ENCODE measurements at places on chromosomes 4 and X. TPM values are rescaled to one million over a fixed set of nuclear protein-coding genes. Genes with fewer than 3 reads are reported as not detected.

DNA sequence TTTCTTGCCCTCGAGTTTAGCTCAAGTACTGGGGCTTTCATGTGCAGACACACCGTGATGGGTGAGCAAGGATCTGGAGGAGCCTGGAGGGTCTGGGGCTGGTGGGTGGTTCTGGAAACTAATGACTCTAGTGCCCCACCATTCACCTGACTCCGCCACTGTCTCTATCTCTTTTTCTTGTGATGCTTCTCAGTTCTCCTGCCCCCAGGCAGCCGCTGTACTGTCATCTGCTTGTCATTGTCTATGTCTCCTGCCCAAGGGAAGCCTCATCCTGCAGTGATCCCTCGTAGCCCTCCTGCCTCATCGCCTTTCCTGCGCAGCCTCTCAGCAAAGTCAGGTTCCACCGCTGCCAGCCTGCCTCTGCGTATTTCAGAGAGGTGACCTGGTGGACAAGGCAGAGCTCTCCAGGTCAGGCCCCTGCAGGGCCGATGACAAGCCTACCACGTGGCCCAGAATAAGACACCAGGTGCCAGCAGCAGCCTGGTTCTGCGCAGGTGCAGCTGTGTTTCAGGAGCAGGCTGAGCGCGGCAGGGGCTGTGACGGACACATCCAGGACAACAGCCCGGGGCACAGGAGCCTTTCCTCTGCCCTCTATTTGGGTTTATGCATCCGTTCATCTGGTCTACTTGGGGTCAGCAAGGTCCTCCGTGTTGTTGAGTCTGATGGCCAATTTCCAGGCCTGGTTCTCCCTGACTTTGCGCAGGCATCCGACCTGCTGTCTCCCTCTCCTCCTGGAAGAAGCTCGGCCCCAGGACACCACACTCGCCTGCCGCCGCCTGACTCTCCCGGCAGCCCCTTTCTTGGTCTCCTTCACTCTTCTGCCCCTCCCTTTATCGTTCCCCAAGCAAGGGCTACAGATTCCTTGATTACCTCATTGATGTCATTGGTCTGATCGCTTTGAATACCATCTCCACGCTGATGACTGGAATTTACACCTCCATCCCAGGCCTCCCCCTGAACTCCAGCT lies 30.9 kb upstream of the CDKN2AIP start:
- DNase-seq, result no peak
- H3K4me3 ChIP-seq, result no peak overlapping the region
- H3K36me3 ChIP-seq, result no peaks in the 10 kb centered on the region
- H3K27ac ChIP-seq, result no peak overlapping the region

DNA sequence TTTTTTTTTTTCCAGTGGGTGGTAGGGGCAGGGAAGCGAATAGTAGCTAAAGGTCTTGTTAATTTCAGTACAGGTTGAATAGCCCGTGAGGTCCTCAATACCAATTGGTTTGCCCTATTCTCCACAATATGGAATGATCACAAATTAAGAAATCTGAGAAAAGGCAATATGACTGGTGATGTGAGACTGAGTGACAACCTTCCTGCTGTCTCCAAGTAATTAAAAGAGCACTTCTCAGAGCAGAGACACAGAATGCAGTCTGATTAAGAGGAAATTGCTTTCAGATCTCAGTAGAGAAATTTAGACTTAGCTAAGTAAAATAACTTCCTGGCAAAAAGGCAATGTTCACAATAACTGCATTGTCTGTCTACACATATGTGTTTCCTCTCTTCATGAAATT lies 23.0 kb downstream of the GPR174 start:
- peak overlapping the region; percentile 26 for H3K4me3 ChIP-seq
- DNase-seq, result no peak
- H3K36me3 ChIP-seq, result peaks cover 38% of the 10 kb centered on the region
- H3K27ac ChIP-seq, result peak overlapping the region; percentile 91
- H3K27me3 ChIP-seq, result no peaks in the 10 kb centered on the region

The GRIA3 gene
- total RNA-seq, result not detected

DNA sequence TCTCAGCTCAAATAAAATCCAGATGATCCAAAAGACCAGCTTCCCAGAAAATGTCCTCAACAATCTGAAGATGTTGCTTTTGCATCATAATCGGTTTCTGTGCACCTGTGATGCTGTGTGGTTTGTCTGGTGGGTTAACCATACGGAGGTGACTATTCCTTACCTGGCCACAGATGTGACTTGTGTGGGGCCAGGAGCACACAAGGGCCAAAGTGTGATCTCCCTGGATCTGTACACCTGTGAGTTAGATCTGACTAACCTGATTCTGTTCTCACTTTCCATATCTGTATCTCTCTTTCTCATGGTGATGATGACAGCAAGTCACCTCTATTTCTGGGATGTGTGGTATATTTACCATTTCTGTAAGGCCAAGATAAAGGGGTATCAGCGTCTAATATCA lies 18.7 kb upstream of the TLR8 start:
- DNase-seq, result no peak
- no peak overlapping the region for H3K4me3 ChIP-seq
- peaks cover 3% of the 10 kb centered on the region for H3K36me3 ChIP-seq
- H3K27ac ChIP-seq, result no peak overlapping the region

The RAB39B gene
- total RNA-seq, result 8.3 TPM

The SPANXB1 gene
- not detected for total RNA-seq

- H3K36me3 ChIP-seq, result no peaks in the 10 kb centered on the region
- H3K4me3 ChIP-seq, result no peak overlapping the region
- DNase-seq, result no peak
Observed at GRCh38 chr4:164536814-164537213, 217.1 kb upstream of the SMIM31 start.

- DNase-seq, result no peak
- no peaks in the 10 kb centered on the region for H3K36me3 ChIP-seq
- H3K27ac ChIP-seq, result no peak overlapping the region
- H3K4me3 ChIP-seq, result no peak overlapping the region
Observed at GRCh38 chrX:123923211-123923610, 38.3 kb upstream of the STAG2 start.

The SSX1 gene
- not detected for total RNA-seq

The ESX1 gene
- total RNA-seq, result 0.11 TPM

DNA sequence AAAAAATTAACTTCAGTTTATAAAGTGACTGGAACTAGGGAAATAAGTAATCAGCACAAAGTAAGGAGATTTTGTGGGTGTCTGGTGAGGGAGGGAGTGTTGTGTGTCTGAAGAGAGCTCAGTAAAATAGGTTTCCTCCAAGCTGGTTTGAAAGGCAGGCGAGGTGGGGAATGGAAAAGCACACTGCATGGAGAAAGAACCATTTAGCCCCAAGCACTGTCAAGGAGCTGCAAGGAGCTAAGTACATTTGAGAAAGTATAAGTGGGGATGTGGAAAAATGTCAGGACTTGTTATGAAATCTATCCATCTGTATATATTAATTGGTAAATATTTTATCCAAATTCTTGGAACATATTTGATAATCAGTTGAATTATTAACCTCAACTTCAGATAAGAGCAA lies 956 bp downstream of the C4orf51 start:
- H3K27me3 ChIP-seq, result peaks cover 10% of the 10 kb centered on the region
- no peaks in the 10 kb centered on the region for H3K36me3 ChIP-seq
- no peak for DNase-seq
- no peak overlapping the region for H3K27ac ChIP-seq
- H3K4me1 ChIP-seq, result no peaks in the 10 kb centered on the region

GRCh38 chr4:122764821-122765215 lies 32.3 kb downstream of the BBS12 start:
- no peak for DNase-seq
- no peaks in the 10 kb centered on the region for H3K36me3 ChIP-seq
- peaks cover 22% of the 10 kb centered on the region for H3K4me1 ChIP-seq

The TBC1D25 gene
- total RNA-seq, result 16.0 TPM

- H3K36me3 ChIP-seq, result peaks cover 54% of the 10 kb centered on the region
- no peaks in the 10 kb centered on the region for H3K27me3 ChIP-seq
- H3K4me3 ChIP-seq, result no peak overlapping the region
- DNase-seq, result no peak
- H3K4me1 ChIP-seq, result no peaks in the 10 kb centered on the region
Observed at GRCh38 chr4:850323-850945, 24.5 kb upstream of the CPLX1 start.

DNA sequence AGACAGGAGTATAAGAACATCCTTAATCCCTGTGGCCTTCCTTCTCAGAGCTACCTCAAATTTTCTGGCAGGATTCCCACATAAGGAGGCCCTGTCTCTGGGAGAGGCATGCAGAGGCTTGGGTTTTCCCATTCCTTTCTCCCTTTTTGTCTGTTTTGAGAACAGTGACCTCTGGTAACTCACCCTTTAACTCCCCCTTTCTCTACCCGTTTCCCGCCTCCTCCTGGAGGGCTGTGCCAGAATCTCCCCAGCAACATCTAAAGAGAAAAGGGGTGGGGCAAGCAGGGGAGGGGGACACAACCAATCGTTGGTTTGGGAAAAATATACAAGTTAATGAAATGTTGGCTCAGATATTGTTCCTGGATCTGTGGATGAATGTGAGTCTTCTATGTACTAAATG lies 303.7 kb upstream of the IRS4 start:
- no peaks in the 10 kb centered on the region for H3K27me3 ChIP-seq
- no peaks in the 10 kb centered on the region for H3K36me3 ChIP-seq
- no peak overlapping the region for H3K27ac ChIP-seq

- no peak overlapping the region for H3K4me3 ChIP-seq
- DNase-seq, result no peak
- no peaks in the 10 kb centered on the region for H3K4me1 ChIP-seq
- no peaks in the 10 kb centered on the region for H3K27me3 ChIP-seq
- no peak overlapping the region for H3K27ac ChIP-seq
Observed at GRCh38 chr4:119659576-119659975, 31.0 kb upstream of the PDE5A start.

DNA sequence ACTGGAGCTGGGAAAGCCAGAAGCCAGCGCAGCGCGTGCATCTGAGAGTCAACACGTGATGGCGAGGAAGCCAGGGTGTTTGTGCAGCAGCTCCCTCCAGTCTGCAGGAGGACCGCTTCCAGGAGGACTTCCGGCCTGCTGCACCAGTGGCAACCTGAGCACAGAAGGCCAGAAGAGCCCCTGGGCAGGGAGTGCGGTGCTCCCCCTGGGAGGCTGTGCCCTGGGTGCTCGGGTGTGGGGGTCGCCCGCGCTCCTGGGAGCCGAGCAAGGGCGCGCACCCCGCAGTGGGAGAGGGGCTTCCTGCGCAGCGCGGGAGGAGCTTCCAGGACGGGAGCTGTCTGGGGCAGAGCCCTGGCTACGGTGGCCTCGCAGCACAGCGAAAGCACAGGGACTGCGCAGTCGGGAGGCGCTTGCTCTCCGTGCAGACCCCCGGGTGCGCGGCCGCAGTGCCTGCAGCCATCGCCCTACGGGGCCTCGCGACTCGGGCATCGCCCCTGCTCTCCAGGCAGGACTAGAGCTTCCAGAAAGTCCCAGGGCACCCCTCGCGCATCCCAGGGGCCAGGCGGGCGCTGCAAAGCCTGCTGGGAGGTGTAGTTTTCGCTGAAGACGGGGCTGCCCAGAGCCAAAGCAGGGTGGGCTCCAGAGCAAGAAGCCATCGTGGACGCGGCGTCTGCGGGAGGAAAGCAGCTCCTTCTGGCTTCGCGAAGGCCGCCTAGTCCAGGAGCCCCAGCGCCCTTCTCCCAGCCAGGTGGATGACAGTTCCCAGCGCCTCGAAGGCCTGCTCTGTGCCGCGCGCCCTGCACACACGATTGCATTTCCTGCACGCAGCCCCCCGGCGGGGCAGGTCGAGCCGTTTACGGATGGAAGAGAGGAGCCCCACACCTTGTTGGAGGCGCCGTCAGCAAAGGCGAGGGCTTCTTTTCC lies 24.1 kb upstream of the WFS1 start:
- no peak overlapping the region for H3K27ac ChIP-seq
- H3K27me3 ChIP-seq, result peaks cover 42% of the 10 kb centered on the region
- no peaks in the 10 kb centered on the region for H3K36me3 ChIP-seq
- peaks cover 2% of the 10 kb centered on the region for H3K4me1 ChIP-seq
- H3K4me3 ChIP-seq, result no peak overlapping the region
- no peak for DNase-seq

- no peaks in the 10 kb centered on the region for H3K36me3 ChIP-seq
- no peak overlapping the region for H3K27ac ChIP-seq
- no peak for DNase-seq
- H3K4me3 ChIP-seq, result no peak overlapping the region
- H3K27me3 ChIP-seq, result peaks cover 35% of the 10 kb centered on the region
Observed at GRCh38 chrX:10619425-10620046, 849 bp downstream of the MID1 start.

The SHOX gene
- total RNA-seq, result not detected
